CD4-positive, CD25-positive, alpha-beta regulatory T cell (primary cell): ENCODE measurements at places on chromosomes 16 and 17.

DNA sequence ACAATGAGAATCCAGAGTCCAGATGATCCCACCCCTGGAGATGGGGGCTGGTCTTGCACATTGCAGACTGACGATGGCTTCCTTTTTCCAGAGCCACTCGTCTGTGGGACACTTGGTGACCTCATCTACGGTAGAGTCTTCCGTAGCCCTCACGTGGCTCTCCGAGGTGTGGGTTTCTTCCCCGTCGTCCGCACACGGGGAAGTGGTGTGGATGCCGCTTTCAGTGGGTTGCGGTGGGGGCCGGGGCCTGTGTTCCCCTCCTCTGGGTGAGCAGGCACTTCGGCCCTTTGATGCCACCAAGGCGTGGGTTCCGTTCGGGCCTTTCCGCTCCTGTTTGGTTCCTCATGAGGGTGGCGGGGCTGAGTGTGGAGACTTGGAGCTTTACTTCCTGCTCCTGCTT lies 21.4 kb downstream of the BAIAP2 start:
- no peak for DNase-seq

DNA sequence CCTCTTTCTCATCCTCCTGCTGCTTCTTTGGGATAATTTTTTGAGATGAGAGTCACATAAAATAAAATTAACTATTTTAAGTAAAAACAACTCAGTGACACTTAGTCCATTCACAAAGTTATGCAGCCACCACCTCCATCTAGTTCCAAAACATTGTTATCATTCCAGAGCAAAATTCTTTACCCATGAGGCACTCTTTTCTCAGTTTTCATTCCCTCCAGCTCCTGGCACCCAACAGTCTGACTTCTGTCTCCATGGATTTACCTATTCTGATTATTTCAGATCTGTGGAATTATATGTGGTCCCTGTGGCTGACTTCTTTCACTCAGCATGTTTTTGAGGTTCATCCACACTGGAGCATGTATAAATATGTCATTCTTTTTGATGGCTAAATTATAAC lies 239.9 kb upstream of the DYNLRB2 start:
- no peak for DNase-seq

GRCh38 chr16:88940862-88941817 lies 35.9 kb downstream of the CBFA2T3 start:
- no peak for DNase-seq

GRCh38 chr17:55320594-55321426 lies 56.0 kb downstream of the HLF start:
- DNase-seq = no peak

GRCh38 chr17:57605675-57606105 lies 139.4 kb downstream of the CCDC182 start:
- no peak for DNase-seq
